ENCODE measurements at places on chromosomes 12 and 14. TPM values are rescaled to one million over a fixed set of nuclear protein-coding genes. Genes with fewer than 3 reads are reported as not detected.

- DNase-seq, result no peak
These were observed 704 bp downstream of the SDR39U1 start for GRCh38 chr14:24441904-24442239.

- peak; percentile 60 for DNase-seq
These were observed 182.5 kb downstream of the GXYLT1 start for GRCh38 chr12:41962171-41962572.

DNA sequence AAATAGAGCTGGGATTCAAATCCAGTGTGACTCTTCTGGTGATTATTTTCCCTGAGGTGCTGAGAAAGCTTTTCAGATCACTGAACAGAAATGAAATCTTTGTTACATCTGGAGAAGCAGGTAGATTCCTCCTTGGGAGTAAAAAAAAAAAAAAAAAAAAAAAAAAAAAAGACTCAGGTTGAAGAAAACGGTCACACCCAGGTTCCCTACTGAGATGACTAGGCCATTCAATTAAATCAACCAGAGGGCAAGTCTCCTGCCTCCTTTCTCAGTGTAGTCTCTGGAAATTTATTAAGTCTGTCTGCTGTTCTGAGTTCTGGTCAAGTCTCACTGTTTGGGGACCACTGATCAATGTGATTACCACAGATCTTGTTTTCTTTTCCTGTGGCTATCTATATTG lies 24.0 kb downstream of the ARG2 start:
- DNase-seq, result no peak

- DNase-seq, result peak; percentile 44
These were observed 841.1 kb downstream of the NRXN3 start for GRCh38 chr14:79011091-79011919.

- DNase-seq, result no peak
These were observed 72.0 kb downstream of the C12orf56 start for GRCh38 chr12:64318605-64319004.

- peak; percentile 80 for DNase-seq
These were observed 574 bp downstream of the PAWR start for GRCh38 chr12:79690142-79690637.

DNA sequence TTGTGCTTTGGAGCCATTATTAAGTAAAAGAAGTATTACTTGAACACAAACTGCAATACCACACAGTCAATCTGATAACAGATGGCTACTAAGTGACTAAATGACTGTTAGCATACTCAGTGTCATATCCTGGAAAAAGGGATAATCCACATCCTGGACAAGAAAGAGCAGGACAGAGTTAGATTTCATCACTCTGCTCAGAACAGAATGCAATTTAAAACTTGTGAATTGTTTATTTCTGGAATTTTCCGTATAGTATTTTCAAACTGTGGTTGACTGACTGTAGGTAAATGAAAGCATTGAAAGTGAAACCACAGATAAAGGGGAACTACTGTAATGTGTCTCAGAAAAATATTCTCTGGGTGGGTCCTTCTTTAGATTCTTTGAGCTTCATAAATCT lies 458.8 kb downstream of the TMEM117 start:
- no peak for DNase-seq

DNA sequence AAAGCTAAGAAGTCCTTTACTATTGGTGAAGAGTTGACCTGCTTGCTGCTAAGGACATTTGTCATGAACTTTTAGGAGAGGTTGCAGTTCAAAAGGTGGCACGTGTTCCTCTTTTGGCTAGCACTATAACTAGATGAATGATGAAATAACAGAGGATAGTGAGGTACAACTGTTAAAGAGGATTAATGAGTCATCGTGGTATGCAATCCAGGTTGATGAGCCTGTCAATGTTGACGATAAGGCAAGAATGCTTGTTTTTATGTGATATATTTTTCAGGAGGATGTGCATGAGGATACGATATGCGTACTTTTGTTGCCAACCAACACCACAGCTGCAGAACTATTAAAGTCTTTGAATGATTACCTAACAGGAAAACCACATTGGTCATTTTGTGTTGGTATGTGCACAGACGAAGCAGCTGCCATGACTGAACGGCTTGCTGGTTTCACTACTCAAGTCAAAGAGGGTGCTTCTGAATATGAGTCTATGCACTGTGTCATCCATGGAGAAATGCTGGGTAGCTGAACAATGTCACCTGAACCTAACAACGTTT lies 10.6 kb downstream of the CEP128 start:
- no peak for DNase-seq

DNA sequence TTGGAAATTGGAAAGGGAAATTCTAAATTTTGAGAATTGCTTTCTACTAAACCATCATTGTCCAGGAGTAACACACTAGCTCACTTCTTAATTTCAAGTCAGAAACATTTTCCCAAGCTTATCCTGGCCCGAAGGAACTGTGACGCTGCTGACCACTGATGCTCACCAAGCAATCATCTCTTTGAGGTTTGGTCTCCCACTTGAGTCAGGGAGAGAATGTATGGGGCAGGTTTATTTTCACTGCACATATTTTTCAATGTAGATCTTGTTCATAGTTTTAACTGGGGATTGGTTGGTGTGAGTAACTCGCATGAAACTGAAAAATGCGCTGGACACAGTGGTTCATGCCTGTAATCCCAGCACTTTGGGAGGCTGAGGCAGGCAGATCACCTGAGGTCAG lies 12.9 kb upstream of the RNASE10 start:
- no peak for DNase-seq

GRCh38 chr12:48291511-48291910 lies 59.2 kb downstream of the ZNF641 start:
- DNase-seq, result no peak

DNA sequence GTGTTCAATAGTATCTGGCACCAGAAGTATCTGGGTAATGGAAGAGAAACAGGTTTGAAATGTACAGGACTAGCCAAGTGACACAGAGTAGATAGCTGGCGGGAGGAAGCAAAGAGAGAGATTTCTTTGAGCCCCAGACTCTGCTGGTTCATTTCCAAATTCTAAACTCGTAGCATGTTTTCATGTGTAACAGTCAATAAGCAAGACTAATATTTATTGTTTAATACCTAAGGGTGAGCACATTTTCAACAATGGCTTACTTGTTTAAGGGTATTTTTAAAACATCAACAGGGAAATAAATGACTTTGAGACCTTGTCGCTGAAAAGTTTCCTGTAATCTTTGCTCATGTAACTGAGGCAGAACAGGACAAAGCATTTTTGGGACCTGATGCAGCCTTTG lies 11.8 kb upstream of the CCDC88C start:
- DNase-seq, result no peak

- DNase-seq, result no peak
These were observed 19.6 kb downstream of the TMPRSS12 start for GRCh38 chr12:50862316-50862715.

- no peak for DNase-seq
These were observed 201.3 kb downstream of the GPHN start for GRCh38 chr14:66709291-66709690.

DNA sequence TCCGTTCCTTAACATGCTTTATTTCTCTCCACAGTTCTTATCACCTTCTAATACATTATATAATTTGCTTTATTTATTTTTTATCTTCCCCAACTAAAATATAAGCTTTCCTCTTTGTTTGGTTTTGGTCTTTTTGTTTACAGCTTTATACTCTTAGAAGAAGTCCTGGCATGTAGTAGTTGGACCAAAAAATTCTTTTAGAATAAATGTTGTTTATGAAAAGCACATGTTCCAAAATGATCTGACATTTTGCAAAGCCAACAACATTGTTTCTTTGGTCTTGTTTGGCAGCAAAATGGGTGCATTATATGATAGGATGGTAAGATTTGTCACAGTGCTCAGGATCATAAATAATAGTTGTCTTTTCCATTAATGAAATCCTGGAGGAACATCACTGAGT lies 312.5 kb downstream of the LRIG3 start:
- DNase-seq, result no peak

- DNase-seq, result no peak
These were observed 24.4 kb upstream of the PTPRB start for GRCh38 chr12:70661466-70662161.

- no peak for DNase-seq
These were observed 136.1 kb upstream of the RAP1B start for GRCh38 chr12:68474467-68475204.

GRCh38 chr12:122870867-122871664 lies 24.9 kb downstream of the VPS37B start:
- peak; percentile 64 for DNase-seq

DNA sequence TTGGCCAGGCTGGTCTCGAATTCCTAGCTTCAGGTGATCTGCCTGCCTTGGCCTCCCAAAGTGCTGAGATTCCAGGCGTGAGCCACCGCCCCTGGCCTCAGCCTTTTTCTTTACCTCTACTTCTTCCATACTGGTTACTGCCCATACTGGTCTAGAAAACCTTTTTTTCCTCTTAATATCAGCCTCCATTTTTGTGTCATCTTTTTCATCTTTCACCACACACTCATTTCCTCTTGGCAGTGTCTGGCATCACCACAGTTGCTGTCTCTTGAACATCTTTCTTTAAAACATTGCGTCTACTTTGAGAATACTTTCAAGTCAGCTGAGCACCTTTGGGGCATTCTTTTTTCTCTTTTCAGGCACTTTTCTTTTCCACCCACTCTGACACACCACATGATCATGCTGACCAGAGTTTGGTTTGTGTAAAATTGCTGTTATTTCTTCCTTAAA lies 32.7 kb downstream of the DDX47 start:
- DNase-seq, result no peak

- no peak for DNase-seq
These were observed 204.7 kb downstream of the KITLG start for GRCh38 chr12:88375306-88376305.

PUS7L gene
- total RNA-seq, result 11.0 TPM

DBX2 gene
- total RNA-seq, result 2.5 TPM

HOXC4 gene
- total RNA-seq, result 3.0 TPM

GLI1 gene
- total RNA-seq, result 8.3 TPM

CEBPE gene
- total RNA-seq, result 0.24 TPM

TESPA1 gene
- 0.79 TPM for total RNA-seq

SINHCAF gene
- total RNA-seq, result 46.8 TPM

NAB2 gene
- total RNA-seq, result 59.5 TPM

FAM186B gene
- 54.9 TPM for total RNA-seq

All from testis (tissue), 5 donors.